ENCODE measurements at places on chromosomes 12 and 14. TPM values are rescaled to one million over a fixed set of nuclear protein-coding genes. Genes with fewer than 3 reads are reported as not detected.

GRCh38 chr12:81089412-81089811 lies 11.5 kb downstream of the ACSS3 start:
- no peak for DNase-seq

DNA sequence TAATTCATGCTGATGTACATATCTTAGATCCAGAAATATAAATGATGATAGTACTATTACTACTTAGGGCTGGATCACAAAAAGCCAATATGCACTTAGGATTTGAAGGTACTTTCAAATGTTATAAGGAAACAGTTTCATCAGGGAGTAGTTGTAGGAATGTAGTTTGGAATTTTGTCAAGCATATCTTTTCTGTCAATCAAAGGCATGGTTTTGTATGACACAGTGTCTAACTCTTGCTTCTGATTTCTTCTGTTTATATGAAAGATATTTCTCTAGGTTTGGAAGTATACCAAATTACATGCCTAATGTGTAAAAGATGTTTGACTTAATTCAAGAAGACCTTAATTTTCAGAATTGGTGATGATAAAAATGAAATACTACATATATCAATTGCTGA lies 135.7 kb downstream of the RAD51B start:
- DNase-seq: no peak

DNA sequence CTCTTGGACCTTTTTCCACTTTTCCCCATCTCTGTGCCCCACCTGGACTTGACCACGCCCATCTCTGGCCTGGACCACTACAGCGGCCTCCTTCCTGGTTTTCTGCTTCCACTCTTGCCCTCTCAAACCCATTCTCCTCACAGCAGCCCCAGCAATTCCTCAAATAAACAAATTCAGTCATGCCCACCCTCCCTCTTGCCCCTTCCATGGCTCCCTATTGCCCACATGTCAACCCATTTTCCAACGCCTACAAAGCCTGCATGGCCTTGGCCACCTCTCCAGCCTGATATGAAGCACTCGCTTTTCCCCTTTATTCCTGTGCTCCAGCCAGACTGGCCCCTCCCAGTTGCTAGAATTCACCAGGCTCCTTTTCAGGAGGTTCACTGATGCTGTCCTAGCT lies 5.9 kb upstream of the OTUB2 start:
- DNase-seq: no peak

Gene RAD9B
- total RNA-seq: 1.7 TPM

DNA sequence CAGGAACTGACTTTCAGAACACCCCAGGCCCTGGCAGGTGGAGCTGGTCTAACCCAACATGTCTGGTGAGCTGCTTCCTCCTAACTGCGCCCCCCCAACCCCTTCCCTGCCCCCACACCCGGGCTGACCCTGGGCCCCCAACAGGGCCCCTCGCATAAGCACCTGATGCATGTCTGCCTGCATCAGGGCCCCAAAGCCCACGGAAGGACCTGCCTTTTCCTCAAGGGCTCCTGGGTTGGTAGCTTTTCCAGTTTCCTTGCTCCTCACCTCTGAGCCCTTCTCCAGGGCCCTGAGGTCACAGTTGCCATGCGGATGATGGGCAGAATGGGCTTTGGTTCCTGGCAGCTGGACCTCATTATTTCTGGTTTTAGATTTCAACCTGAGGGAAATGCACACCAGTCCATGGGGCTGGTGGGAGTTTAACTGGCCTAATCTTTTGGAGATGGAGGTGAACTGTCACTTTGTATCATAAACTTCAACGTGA lies 18.5 kb downstream of the TESC start:
- DNase-seq: no peak

- no peak for DNase-seq
These were observed 553 bp upstream of the DAZAP2 start for GRCh38 chr12:51238037-51238509.

Gene PDZRN4
- total RNA-seq: not detected

Gene ABCC9
- total RNA-seq: not detected

DNA sequence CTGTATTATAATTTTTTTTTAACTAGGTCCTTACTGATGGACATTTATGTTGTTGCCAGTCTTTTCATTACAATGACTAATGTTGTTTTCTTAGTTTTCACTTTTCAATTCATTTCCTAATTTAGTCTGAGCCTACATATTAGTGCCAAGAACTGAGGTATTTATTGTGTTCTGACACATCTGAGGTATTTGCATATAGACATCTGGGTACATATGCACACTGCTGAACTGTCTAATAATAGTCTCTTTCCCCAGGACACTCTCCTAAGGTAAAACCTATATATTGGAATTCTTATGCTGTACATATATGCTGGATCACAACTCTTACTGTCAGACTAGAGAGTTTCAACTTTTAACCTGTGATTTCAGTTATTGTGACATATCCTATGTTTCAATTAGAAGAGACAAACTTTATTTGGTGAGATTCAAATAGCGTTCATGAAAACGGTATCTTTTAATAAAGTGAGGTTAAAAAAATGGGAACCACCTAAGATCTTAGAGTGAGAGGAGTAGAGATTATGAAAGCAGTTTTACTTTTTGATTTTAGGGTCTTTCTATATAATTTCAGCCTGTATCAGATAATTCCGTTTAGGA lies 263.2 kb downstream of the RAD51B start:
- no peak for DNase-seq

DNA sequence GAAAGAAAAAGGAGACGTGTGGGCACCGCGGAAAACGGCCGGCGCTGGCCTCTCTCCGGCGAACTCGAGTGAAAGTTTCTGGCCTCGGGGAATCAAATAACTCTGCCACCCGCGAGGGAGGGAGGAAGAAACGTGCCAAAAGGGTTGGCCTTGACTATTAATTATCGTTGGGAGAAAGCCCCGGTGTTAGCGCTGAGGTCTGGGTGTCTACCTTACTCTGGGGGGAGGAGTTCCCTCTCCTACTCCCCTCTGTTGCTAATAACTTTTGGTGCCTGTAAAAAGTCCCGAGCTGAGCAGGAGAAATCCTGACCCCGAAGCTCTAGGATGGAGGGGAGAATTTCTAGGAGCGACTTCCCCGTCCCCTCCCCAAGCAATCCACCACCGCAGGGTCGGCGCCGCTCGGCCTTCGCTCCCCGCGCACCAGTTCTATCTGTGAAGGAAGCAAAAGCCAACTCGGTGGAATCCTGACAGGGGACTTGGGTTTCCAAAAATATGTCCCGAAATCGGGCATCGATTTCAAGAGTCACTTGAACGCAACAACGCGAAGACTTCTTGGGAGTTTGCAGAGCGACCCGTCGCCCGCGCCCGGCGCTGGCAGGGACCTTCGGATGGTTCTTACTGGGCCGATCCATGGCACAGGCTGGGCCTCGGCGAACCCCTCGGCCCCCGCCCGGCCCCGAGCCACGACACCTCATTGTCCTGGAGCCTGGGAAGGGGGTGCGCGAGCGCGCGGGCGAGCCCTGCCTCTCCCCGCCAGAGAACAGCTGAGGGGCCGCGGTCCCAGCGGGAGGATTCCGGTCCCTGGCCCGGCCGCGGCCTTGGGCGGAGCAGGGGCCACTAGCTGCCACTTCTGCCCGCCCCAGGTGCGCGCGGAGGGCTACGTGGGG lies 1.7 kb downstream of the OTX2 start:
- DNase-seq: no peak

Gene ZFHX2
- 2.5 TPM for total RNA-seq

GRCh38 chr12:97756066-97756666 lies 293.6 kb downstream of the RMST start:
- DNase-seq: no peak

Gene NTS
- not detected for total RNA-seq

GRCh38 chr14:28776482-28777266 lies 10.1 kb downstream of the FOXG1 start:
- no peak for DNase-seq

DNA sequence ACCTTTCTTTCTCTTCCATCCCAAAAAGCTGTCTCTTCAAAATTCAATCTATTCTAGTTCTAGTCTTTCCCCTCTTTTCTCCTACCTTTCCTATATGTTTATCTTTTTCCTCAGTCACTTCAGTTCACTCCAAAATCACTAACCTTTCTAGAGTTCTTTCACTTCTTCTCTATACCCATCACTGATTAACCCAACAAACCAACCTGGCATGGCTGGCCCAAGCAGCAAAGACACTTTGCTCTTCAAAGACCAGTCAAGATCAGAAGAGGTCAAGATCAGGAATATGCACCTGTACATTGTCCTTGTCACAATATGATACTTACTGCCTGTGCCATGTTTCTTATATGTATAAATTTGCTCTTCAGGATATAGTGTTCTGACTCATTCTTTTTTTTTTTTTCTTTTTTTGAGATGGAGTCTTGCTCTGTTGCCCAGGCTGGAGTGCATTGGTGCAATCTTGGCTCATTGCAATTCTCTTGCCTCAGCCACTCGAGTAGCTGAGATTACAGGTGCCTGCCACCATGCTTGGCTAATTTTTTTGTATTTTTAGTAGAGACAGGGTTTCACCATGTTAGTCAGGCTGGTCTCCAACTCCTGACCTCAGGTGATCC lies 112.9 kb downstream of the C12orf42 start:
- no peak for DNase-seq

- DNase-seq: no peak
These were observed 45.4 kb downstream of the PPP4R3A start for GRCh38 chr14:91464615-91465205.

Gene DHH
- 0.36 TPM for total RNA-seq

Gene SERPINA10
- not detected for total RNA-seq

GRCh38 chr14:94540031-94540794 lies 21.0 kb upstream of the SERPINA4 start:
- no peak for DNase-seq

DNA sequence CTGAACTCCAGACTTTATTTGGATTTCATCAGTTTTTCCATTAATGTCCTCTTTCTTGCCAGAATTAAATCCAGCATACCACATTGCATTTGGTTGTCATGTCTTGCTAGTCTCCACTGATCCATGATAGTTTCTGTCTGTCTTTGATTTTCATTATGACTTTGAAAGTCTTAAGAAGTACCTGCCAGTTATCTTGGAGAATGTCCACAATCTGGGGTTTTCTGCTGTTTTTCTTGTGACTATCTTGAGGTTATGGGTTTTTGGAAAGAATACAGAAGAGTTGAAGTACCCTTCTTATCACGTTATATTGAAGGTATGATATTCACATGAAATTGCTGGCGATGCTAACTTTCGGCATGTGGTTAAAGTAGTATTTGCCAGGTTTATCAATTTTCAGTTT lies 282.3 kb upstream of the PRICKLE1 start:
- DNase-seq: no peak

GRCh38 chr12:2355604-2356003 lies 302.8 kb downstream of the CACNA1C start:
- DNase-seq: no peak

GRCh38 chr14:32258336-32258993 lies 55.4 kb upstream of the RNU6-8 start:
- no peak for DNase-seq

GRCh38 chr14:30988509-30988908 lies 36.9 kb upstream of the AP4S1 start:
- no peak for DNase-seq

DNA sequence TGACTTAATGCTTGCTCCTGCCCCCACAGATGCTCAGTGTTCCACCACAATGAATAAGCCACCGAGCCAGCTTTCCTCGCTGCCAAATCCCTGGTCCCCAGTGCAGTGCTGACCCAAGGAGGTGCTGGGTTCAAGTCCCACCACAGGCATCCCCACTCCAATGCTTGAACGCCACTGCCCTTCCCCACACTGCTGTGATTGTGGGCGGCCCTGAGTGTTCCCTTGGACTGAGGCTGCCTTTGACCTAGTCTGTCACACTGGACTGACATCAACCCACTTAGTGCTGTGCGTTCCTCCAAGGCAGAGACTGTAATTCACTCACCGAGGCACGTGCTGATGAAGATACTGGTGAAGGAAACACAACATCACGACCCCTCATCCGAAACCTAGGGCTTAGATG lies 83.4 kb upstream of the TMCC3 start:
- DNase-seq: no peak

Gene OTUB2
- total RNA-seq: 0.17 TPM

- DNase-seq: no peak
These were observed 184.4 kb downstream of the KIF26A start for GRCh38 chr14:104322531-104323366.

DNA sequence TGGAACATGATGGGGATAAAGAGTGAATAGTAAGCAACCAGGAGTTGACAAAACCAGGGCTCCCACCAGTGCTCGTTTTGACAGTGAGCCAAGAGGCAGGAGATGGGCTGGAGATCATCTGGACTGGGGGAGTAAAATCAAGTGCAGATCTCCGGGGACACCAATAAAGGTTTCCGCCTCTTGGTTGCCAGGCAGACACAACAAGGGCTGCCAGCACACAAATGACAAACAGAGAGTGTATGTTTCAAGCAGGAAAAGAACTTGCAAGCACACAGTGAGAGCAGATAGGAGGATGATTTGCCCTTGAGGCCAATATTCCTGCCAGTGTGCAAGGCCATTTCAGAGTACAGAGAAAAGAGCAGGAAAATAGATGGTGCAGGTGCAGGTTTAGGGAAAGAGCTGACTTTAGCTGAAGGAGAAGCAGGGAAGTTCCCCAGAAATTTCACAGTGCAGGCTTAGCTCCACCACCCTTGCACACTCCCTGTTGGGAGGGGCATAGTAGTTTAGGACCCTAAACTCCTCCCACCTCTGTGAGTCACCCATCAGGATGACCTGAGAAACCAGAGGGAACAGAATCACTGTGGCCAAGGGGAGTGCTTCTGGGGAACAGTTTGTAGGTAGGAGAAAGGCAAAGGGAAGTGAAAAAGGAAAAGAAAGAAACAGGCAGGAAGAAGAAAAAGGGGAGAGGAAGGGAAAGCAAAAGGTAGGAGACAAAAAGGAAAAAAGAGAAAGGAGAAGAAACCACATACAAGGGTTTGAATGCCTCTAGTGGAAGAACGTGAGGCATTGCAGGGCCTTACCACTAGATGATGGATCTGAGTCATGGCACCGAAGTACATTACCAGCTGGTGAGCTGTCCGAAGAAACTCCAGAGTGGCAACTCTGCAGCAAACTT lies 404.4 kb downstream of the SLC6A15 start:
- no peak for DNase-seq

Gene PLA2G1B
- not detected for total RNA-seq

- no peak for DNase-seq
These were observed 148.6 kb downstream of the ASCL1 start for GRCh38 chr12:103105971-103106597.

- no peak for DNase-seq
These were observed 3.2 kb upstream of the CRY1 start for GRCh38 chr12:107096571-107096970.

Gene ZBTB42
- 8.3 TPM for total RNA-seq

DNA sequence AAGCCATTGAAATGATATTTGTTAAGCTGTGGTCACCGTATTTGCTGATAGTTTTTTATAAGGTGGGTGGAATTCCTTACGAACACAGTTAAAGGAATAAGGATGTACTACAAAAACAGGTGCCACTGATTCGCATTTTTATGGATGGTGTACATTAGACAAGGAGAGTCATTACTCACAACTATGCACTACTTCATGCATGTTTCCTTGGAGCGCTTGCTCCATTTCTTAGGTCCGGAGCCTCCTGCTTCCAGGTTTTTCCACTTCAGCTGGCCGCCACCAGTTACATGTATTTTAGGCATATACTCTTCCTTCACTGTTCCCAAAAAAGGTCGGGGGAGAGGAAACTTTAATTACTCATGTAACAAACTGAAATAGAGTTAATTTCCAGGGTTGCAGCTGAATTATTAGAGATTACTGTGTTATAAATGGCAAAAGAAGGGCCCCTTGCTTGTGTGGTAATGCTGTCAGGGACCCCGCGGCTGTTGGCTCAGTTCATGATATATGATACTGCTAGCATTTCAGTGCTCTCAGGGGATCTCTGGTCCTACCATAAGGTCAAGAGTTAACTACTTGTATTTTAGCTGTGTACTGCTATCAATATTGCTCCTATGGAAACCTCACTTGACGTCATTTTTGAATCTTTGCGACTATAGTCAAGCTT lies 454.7 kb downstream of the NPAS3 start:
- DNase-seq: no peak

Gene KLRC4
- total RNA-seq: not detected
